ENCODE measurements at places on chromosomes 7 and 10.
A peak's percentile ranks its signal among the peaks of the same experiment; 100 is the strongest.

DNA sequence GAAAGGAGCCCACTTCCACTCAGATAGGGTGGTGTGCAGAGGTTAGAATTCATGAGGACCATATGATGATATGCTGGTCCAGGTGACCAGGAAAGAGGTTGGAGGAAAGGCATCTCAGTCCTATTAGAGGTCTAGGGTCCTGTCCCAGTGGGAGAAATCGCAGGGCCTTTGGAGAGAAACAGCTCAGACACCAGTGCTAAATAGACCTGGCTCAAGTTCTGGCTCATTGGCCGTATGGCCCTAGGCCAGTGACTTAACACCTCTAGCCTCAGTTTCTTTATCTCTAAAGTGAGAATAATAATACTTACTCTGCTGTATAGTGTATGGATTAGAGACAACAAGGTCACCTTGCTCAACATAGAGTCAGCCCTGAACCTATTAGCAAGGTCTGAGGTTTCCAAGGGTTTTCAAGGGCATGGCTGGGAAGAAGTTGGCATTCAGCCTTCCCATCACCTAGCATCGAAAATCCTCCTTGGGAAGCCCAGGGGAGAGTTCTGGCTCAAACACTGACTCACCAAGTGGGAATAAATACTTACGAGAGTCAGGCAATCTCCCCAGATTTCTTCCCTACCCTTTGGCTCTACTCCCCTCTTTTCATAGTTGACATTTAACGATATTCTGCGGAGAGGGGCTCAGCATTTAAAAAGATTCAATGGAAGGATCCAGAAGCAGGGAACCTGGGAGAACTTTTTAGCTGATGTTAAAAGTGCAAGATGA is 473.1 kb upstream of the PODXL start:
- no peak for DNase-seq

- no peak for DNase-seq
These were observed 14.9 kb downstream of the BZW2 start for GRCh38 chr7:16660702-16661464.

DNA sequence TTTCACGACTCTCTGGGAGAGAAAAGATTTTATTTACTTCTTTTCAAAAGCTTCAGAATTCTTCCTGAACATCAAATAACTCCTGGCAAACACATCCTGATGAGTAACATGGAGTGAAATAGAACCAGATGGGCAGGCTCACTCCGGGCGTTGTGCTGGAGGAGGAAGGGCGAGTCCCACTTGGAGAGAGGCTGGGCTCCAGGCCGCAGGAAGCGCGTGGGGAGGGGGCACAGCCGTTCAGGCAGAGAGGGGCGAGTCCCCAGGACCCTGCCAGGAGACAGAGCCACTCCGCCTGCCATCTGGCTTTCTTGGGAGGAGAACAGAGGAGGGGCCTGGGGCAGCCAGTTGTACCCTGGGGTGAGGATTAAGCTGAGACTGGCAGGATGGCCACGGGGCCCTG is 265.9 kb upstream of the ZMIZ1 start:
- peak; percentile 30 for DNase-seq

- DNase-seq = no peak
These were observed 36.1 kb downstream of the SORBS1 start for GRCh38 chr10:95525033-95525418.

DNA sequence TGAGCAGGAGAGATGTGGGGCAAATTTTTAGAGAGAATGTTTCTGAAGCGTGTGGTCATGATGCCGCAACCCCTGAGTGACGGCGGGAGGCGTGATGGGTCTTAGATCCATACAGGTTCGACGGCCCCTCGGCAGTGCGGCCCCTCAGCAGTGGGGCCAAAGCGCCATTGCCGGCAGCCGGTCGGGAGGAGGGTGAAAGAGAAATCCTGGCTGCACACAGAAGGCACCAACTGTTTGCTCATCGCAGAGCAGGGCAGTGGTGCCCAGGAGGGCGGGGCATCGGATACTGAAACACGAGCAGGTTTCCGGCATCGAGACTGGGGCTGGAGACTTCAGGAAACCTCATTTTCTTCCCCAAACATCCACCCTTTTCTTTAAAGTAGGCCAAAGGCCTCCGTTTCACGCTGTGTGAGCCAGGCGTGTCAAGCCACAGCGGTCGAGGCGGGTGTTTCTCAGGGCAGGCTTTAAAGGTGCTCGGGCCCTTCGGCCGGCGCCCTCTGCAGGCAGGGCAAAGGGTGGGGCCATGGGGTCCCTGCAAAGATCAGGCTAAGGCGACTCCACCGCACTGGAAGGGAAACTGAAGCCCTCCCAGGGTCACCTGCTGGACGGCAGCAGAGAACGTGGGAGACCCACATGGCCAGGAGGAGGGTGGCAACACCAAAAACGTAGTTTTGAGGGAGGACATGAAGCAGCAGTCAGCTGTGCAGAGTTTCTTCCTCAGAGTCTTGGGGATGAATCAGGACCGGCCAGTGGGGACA is 42.0 kb upstream of the PPP2R2D start:
- DNase-seq = no peak

DNA sequence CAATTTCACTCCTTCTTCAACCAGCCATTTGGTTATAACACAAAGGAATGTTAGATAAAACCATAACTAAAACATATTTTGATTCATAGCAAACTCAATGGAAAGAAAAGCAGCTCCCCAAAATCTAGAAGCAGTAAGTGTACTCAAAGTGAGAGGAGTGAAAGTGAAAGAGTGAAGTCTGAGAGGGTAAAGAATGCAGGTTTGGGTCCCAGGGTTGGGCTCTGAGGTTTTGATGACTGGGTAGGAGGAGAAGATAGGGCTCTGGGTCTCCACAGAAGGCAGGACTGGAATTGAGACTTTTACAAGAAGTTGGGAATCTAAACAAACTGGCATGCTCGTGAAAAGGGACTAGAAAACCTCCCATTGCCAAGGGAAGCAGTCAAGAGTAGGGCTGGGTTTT is 85.4 kb upstream of the RSU1 start:
- DNase-seq = no peak

DNA sequence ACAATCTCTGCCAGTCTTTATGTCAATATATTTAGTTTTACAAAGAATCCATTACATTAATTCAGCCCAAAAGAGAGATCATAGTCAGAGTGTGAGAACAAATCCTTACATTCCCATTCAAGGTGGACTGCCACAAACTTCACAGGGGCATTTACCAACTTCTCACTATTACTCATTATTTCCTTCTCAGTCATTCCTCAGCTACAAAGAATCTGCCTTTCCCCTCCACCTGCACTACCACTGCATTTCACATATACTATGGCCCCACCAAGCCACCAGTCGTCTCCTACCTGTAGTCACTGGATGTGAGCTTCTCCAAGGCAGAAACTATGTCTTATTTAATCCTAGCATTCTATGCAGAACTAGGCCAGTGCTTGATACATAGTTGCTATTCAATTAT is 94.3 kb downstream of the USP6NL start:
- DNase-seq = no peak
